Adrenal gland (tissue), 19 donors: ENCODE measurements at places on chromosomes 16 and 17. TPM values are rescaled to one million over a fixed set of nuclear protein-coding genes. Genes with fewer than 3 reads are reported as not detected.
A peak's percentile ranks its signal among the peaks of the same experiment; 100 is the strongest.

The CDK3 gene
- not detected for total RNA-seq

The SCGB1C2 gene
- not detected for total RNA-seq

GRCh38 chr17:61450641-61451537 lies 1.3 kb upstream of the TBX4 start:
- DNase-seq = no peak

- DNase-seq = no peak
Measured at GRCh38 chr17:9676820-9677310, 31.5 kb downstream of the USP43 start.

The AGRP gene
- total RNA-seq = 98.1 TPM

The SULT1A1 gene
- total RNA-seq = 339 TPM

The CACNG5 gene
- not detected for total RNA-seq

GRCh38 chr17:29682987-29683386 lies 60.3 kb upstream of the CORO6 start:
- no peak for DNase-seq

GRCh38 chr16:27474041-27474440 lies 72.1 kb downstream of the IL21R start:
- DNase-seq = no peak

GRCh38 chr16:85788819-85789218 lies 10.5 kb downstream of the EMC8 start:
- DNase-seq = no peak

The CD300LG gene
- total RNA-seq = 5.2 TPM

The CCL8 gene
- 5.4 TPM for total RNA-seq

- DNase-seq = no peak
Measured at GRCh38 chr16:15865742-15866141, 8.9 kb upstream of the MYH11 start.

DNA sequence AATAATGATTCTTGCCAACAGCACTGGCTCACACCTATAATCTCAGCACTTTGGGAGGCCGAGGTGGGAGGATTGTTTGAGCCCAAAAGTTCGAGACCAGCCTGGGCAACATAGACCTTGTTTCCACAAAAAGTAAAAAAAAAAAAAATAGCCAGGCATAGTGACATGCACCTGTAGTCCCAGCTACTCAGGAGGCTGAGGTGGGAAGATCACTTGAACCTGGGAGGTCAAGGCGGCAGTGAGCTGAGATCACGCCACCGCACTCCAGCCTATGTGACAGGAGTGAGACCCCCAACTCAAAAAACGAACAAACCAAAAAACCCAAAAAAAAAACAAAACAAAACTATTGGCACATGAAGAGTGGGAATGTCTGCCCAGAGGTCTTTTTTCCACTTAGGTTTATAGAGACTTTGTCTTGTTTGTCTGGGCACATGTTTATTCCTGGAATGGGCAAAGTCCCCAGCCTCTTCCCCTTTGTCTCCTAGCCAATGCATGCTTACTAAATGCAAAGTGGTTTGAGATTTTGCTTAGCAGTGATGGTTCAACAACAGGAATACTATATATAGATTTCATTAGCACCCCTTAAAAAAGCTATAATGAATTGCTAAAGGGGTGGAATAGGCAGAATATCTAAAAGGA lies 25.9 kb downstream of the NMT1 start:
- DNase-seq = no peak

DNA sequence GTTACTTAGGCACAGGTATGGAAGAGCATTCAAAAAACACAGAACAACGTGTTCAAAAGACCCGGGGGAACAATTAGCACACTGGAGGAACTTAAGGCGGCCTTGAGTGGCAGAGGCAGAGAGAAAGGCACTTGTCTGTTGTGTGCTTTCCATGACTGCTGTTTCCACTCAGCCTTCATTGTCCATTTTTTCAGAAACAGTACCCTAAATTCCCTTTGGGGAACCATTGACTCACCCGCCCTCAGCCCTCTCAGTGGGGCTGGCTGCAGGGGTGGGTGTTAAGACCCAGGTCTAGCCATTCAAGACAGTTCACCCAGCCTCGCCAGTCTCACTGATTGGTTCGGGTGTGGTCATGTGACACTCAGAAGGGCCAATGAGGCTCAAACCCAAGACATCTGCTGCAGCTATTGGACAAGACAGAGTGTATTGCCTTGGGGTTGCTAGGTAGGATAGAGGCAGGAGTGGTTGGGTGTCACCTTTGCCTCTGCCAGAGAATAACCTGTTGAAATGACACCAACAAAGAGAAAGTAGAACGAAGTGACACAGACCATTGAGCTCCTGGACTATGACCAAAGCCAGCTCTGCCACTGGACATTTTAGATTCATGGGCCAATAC lies 19.6 kb upstream of the CEP20 start:
- DNase-seq = peak; percentile 27

DNA sequence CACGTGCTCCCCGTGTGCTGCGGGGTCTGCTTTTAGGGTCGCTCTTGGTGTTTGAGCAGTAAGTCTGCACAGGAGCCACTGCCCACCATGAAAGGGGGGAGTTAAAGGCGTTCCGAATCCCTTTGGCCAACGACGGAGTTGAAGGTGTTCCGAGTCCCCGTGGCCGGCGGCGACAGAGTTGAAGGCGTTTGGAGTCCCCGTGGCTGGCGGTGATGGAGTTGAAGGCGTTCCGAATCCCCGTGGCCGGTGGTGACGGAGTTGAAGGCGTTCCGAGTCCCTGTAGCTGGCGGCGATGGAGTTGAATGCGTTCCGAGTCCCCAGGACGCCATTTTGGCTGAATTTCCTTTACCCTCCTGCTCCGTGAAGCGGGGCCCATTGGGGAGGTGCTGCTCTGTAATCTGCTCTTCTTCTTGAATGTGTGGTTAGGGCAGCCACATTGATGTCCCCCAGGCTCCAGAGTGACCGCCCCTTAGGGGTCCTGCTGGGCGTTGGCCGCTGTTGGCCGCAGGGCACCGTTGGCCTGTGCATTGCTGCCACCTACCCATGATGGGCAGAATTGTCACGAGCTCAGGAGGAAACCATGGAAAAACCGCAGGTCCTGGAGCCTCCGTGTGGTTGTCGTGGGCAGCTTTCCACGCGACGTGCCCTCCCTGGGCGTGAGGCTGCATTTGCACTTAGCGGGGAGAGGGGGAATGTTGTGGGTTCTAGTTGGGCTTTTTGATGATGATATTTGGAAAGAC lies 73.7 kb upstream of the ZNF750 start:
- DNase-seq = no peak
